SIG-M5 (cell line): ENCODE measurements at places on chromosomes 16 and 17.

DNA sequence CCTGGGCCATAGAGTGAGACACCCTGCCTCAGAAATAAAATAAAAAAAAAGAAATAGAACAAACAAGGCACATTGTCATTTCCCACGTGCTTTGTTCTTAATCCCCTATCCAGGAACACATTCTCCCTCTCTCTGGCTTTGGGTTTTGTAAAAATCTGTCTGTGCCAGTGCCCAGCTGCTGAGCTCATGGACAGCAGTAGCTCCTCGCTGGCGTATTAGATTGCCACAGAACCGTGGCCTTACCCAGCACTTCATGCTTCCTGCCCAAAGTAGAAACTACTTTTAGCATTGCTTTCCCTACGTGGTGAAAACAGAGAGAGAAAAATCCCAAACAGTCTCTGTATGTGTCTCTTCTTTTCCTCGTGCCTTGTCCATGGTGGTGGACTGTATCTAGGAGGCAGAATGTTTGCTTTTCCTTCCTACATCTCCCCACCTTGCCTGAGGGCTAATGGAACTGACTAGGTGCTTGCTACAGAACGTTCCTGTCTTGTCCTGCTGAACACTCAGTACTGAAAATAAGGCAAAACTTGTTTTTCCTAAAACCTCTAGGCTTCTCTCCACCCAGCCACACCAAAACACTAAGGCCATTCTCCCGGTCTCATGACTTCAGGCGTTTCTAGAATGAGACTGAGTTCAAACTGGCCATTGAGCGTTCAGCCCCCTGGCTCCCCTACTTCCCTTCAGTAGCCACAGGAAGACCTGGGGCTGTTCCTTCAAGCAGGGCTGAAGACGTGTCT lies 26.1 kb downstream of the MNT start:
- no peak for DNase-seq

DNA sequence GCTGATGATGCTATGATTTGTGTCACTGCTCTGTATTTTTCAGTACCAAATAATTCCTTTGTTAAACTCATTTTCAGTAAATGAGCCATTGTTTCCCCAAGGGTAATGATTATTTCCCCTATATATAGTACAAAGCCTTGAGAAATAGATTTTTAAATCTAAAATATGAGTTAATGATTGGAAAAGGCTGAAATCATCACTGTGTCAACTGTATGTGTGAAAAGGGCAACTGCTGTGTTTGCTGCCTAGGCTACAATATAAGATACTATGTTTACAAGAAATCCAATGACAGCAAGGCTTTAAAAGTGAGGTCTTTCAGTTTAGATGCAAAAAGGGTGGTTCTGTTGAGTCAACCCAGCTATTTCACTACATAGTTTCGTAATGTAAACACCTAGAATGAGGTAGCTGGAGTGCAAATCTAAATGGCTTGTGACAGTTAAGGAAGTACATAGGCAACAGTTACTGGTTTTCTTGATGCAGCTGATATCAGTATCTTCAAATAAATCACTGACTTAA lies 15.3 kb downstream of the NLK start:
- DNase-seq = no peak

- no peak for DNase-seq
These were observed 29.0 kb upstream of the RNPS1 start for GRCh38 chr16:2296661-2297505.

- no peak for DNase-seq
These were observed 46.6 kb upstream of the WSB1 start for GRCh38 chr17:27247071-27247957.

DNA sequence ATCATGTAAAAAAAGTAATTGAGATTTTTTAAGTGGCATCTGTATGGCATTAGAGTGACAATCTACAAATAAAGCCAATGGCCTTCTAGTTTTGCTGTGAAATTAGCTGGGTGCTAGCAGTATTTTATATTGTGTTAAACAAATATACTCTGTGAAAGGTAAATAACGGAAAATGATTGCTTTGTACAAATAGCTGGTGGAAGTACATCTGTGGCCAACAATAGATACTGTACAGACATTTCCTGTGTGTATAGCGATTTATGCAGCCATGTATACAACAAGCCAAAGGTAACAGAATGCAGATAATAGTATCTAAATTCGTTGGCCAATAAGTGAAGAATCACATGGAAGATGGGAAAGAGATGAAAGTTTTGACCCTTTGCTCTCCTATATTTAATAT lies 26.6 kb downstream of the IQCK start:
- no peak for DNase-seq

DNA sequence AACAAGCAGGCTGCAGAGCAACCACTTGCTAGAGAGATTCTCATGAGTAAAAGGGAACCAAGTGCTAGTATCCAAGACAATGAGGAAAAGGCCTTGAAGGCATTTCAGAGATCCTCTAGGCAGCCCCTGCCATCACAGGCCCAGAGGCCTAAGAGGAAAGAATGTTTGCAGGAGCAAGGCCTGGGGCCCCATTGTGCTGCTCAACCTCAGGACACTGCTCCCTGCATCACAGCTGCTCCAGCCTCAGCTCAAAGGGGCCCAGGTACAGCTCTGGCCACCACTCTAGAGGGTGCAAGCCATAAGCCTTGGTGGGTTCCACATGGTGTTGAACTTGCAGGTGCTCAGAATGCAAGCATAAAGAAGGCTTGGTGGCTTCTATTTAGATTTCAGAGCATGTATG lies 243.0 kb upstream of the RPL38 start:
- DNase-seq = no peak

DNA sequence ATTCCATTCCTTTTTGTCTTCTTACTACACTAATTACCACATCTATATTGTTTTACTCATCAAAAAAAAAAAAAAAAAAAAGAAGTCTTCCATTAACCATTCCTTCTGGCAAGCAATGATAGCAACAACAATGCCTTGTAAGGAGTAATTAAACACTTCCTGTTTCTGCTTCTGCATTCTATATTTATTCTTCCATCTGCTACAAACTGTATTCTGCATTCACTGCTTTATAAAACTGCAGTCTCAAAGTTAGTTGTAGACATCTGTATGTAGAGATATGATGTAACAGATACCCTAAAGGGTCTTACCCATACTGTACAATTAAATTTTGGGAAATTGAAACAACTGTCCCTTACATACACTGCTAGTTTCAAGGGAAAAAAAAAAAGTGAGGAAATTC lies 28.7 kb upstream of the ABCA6 start:
- DNase-seq = peak; percentile 43

DNA sequence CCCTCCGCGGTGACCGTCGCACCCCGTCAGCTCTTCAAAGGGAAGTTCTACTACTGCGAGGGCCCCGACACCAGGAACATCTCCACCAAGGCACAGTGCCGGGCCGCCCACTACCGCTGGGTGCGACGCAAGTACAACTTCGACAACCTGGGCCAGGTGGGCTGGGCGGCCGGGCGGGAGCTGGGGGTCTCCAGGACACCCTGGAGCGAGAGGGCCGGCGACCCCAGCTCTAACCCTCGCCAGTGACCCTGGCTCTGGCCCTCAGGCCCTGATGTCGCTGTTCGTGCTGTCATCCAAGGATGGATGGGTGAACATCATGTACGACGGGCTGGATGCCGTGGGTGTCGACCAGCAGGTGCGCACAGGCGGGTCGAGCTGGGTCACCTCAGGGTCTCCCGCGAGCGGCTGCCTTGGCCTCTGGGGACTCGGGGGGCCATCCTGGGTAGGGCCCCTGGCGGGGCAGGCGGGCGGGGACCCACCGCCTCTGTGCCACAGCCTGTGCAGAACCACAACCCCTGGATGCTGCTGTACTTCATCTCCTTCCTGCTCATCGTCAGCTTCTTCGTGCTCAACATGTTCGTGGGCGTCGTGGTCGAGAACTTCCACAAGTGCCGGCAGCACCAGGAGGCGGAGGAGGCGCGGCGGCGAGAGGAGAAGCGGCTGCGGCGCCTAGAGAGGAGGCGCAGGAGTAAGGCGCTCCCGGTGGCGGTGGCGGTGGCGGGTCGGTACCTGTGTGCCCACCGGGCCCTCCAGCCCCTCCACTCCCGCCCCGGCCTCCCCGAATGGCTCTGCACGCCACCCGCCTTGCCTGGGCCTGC lies 13.4 kb downstream of the TPSG1 start:
- no peak for DNase-seq

DNA sequence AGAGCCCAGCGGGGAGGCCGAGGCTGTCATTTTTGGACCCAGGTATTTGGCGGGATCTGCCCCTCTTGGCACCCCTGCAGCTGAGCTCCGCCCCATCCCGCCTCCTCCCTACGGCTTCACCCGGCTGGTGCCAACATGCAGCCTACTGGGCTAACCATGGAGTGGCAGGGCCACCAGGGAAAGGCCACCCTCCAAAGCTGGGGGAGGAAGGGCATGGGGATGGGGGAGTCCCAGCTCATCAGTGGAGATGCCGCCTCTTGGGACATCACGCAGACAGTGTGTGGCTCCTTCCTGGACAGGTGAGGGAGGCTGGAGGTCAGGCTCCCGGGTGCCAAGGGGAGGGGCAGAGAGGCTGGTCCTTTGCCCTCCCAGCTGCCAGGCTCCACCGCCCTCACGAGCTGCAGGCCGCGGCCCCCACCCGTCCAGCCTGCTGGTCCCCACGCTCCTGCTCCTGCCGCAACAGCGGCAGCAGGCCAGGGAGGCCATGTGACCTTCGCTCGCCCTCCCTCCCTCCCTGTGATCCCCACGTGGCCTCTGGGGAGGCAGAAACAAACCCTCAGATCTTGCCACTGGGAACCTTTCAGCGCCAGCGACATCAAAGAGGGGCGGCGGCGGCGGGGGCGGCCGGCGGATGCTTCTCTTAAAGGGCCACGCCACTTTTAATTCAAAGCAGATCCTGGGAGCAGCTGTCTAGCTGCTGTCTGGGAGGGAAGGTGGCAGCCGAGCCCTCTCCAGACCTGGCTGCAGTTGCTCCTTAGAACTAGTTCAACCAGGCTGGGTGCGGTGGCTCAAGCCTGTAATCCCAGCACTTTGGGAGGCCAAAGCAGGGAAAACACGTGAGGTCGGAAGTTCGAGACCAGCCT lies 6.8 kb upstream of the NOTUM start:
- DNase-seq = no peak

DNA sequence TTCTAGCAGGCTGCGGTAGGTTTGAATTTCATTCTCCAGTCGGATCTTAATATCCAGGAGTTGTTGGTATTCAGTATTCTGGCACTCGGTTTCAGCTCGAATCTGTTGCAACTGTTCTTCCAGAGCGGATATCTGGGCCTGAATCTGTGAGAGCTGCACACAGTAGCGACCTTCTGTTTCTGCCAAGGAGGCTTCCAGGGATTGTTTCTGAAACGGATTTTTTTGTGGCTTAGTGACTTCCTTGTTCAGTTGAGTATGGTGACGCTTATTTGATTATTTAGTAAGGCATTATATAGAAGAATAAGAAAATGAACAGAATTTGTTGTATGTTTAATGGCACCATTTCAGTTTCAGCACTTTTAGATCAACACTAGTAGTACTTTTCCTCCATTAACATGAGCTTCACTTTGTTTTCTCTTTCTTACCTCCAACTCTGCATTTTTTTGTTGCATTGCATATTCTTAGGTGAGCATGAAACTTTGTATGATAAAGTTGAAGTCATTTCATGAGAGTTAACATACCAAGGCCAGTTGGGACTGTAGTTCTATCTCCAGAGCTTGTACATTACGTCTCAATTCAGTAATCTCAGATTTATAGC lies 2.8 kb downstream of the KRT10 start:
- DNase-seq = no peak
